Pancreas (tissue), 10 donors: ENCODE measurements at places on chromosomes 5 and 9. TPM values are rescaled to one million over a fixed set of nuclear protein-coding genes. Genes with fewer than 3 reads are reported as not detected.

Gene C7
- 142 TPM for total RNA-seq

Gene BSPRY
- total RNA-seq, result 22.0 TPM

Gene C9orf152
- 1.0 TPM for total RNA-seq

Gene FBP2
- total RNA-seq, result not detected

Gene SLC6A3
- total RNA-seq, result not detected

Gene NEUROG1
- total RNA-seq, result not detected

Gene QRFP
- total RNA-seq, result not detected

Gene RNF180
- total RNA-seq, result 6.7 TPM

Gene SEPTIN8
- total RNA-seq, result 13.4 TPM

Gene TCERG1
- 22.1 TPM for total RNA-seq

Gene SLC46A2
- total RNA-seq, result not detected

Gene PFN3
- not detected for total RNA-seq

Gene NUTM2F
- not detected for total RNA-seq

Gene SAXO1
- total RNA-seq, result not detected

Gene TNC
- 12.5 TPM for total RNA-seq

Gene MCC
- total RNA-seq, result 4.4 TPM

Gene LCN2
- total RNA-seq, result 158 TPM

Gene TRIP13
- 0.31 TPM for total RNA-seq

Gene ZDHHC11B
- 2.8 TPM for total RNA-seq

Gene IFNA10
- not detected for total RNA-seq

Gene PCDHB3
- total RNA-seq, result 2.2 TPM

Gene PKD2L2
- total RNA-seq, result 0.23 TPM

Gene HEMGN
- 0.09 TPM for total RNA-seq

Gene IFNW1
- total RNA-seq, result not detected

Gene CTXN3
- total RNA-seq, result not detected

Gene TARS1
- 52.6 TPM for total RNA-seq

Gene FLT4
- 1.0 TPM for total RNA-seq

Gene CEL
- total RNA-seq, result 24,413 TPM

Gene LRRTM2
- 0.28 TPM for total RNA-seq

Gene CDC25C
- 0.17 TPM for total RNA-seq

Gene GOLM1
- 60.4 TPM for total RNA-seq

Gene C5orf58
- not detected for total RNA-seq

Gene ANKRD55
- not detected for total RNA-seq

Gene WNT8A
- not detected for total RNA-seq
